Astrocyte of the hippocampus (primary cell): ENCODE measurements at places on chromosomes 4 and X.

GRCh38 chr4:145852256-145852839 is 86.3 kb downstream of the ZNF827 start:
- no peak for DNase-seq

DNA sequence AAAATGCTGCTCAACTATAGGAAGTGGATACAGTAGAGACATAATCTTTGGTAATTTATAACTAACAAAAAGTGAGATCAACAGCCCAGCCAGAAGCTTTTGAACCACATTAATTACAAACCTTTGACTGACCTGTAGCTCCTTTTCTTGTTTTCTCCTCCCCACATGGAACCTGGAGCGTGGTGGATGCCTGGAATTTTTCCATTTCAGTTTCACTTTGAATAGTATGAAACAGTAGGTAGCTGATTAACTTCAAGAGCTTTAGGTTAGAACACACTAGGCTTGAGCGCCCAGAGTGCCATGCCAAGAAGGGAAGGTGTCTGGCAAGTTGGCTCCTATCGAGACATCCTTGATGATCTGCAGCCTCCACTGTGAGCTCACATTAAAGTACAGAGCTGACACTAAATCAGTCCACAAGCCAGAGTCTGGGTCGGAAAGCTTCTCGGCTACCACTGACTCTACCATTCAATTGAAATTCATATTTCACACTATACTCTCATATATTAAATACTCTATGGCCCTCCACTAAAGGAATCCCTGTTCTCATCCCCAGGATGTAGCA is 143.4 kb downstream of the GLRA2 start:
- no peak for DNase-seq

- no peak for DNase-seq
Observed at GRCh38 chr4:62209757-62210485, 1009.8 kb downstream of the ADGRL3 start.

DNA sequence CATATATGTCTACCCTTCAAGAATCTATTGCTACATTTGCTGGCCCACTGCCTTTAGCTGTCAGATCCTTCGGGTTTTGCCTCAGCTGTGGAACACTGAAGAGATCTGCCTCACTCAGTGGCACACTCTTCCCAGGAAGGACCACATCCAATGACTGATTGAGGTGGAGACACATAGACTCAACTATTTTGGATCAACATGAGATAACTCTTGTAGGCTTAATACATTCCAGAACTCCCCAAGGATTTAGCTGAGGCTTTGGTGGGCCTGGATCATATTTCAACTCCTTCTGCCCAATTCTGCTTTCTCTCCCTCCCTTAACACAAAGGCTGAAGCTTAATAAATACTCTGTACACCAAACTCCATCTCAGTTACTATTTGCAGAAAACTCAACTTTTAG is 100.5 kb downstream of the CORIN start:
- no peak for DNase-seq

GRCh38 chrX:115606861-115607260 is 45.9 kb downstream of the PLS3 start:
- DNase-seq: no peak

- DNase-seq: peak; percentile 4
Observed at GRCh38 chr4:181637186-181638105, 605.8 kb upstream of the TENM3 start.

DNA sequence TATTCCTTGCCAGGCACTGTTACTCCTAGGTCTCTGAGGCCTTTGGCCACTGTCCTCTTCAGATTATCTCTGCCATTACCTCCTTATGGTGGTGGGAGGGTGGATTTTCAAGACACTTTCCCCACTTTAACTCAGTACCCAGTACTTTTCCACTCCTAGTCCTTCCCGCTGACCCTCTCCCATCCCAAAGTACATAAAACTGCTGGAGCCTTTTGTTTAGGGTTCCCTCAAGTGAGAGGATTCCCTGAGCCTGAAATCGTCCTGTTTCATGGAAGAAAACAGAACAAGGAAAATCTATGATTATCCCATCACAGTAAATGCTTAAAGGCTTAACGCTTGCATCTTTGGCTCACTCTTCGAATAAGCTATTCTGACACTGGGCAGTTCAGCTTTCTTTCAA is 1742.5 kb upstream of the ADGRL3 start:
- DNase-seq: no peak

DNA sequence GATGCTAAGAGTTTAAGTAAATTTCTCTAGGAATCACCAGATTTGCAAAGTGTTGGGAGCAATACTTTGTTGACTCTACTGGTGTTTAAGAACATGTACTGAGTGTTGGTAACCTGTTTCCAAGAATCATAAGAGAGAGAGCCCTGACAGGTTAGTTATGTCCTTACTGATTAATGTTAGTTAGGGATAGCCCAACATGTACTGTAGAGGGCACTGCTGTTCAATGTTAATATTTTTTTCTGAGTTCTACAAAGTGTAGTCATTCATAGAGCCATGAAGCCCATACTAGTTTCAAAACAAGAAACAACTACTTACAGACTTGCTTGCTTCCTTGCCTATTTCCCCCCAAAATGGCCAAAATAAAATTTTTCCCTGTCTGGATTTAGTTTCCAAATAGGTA is 11.9 kb downstream of the TMPRSS11D start:
- DNase-seq: peak; percentile 56

GRCh38 chrX:101450085-101450484 is 35.2 kb upstream of the ARMCX4 start:
- no peak for DNase-seq
